Activated T-cell treated with anti-CD3 and anti-CD28 coated beads, Interleukin-2, amount 50 U/mL, for 48 hours (primary cell): ENCODE measurements at places on chromosomes 16 and 17.
A peak's percentile ranks its signal among the peaks of the same experiment; 100 is the strongest.

GRCh38 chr16:13875614-13876284, 44.2 kb upstream of the ERCC4 start:
- DNase-seq: no peak

- DNase-seq: no peak
These were observed 90.9 kb downstream of the SPAG9 start for GRCh38 chr17:51029568-51030463.

- DNase-seq: no peak
These were observed 104.3 kb upstream of the HLF start for GRCh38 chr17:55160501-55160900.

DNA sequence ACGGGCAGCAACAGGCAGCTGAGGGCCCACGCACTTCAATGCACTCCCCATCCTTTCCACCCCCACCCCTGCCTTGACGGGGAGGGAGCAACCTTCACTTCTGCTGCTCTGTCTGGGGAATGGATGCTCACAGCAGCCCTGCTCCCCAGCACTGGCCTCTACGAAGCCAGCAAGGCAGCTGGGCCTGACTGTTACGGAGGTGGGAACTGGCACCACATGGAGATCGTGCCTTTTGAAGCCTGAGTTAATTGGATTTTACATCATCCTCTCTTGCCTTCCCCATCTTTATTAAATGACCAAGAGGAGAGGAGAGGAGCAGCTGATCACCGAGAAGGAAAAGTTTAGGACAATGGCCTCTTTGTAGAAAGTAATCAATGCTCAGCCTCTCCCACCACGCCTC, 187.0 kb upstream of the RPL38 start:
- DNase-seq: no peak

GRCh38 chr17:27862004-27862403, 31.2 kb downstream of the LYRM9 start:
- DNase-seq: no peak

DNA sequence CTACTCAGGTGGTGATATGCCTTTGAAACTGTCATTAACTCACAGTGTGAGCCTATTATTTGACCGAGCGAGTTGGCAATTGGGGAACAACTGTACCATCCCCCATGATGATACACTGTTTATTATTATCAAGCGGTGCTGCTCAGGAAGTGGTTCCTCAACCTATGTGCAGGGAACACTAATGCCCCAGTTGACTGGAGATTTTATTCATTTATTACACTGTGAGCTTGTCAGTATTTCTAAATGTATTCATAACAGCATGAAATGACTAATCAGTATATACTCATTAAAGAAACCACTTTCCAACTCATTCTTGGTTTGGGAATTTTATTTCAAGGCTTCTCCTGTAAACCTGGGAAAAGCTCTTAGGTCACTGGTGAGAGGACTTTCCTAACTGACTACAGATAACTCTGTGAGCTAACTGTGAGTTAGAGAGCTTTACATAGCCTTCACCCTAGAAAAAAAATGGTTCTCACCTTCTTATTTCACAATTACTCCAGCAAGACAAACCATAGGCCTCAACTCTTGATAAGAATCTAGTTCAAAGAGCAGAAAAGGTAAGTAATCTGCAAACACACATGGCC, 42.4 kb downstream of the NXPH3 start:
- no peak for DNase-seq

DNA sequence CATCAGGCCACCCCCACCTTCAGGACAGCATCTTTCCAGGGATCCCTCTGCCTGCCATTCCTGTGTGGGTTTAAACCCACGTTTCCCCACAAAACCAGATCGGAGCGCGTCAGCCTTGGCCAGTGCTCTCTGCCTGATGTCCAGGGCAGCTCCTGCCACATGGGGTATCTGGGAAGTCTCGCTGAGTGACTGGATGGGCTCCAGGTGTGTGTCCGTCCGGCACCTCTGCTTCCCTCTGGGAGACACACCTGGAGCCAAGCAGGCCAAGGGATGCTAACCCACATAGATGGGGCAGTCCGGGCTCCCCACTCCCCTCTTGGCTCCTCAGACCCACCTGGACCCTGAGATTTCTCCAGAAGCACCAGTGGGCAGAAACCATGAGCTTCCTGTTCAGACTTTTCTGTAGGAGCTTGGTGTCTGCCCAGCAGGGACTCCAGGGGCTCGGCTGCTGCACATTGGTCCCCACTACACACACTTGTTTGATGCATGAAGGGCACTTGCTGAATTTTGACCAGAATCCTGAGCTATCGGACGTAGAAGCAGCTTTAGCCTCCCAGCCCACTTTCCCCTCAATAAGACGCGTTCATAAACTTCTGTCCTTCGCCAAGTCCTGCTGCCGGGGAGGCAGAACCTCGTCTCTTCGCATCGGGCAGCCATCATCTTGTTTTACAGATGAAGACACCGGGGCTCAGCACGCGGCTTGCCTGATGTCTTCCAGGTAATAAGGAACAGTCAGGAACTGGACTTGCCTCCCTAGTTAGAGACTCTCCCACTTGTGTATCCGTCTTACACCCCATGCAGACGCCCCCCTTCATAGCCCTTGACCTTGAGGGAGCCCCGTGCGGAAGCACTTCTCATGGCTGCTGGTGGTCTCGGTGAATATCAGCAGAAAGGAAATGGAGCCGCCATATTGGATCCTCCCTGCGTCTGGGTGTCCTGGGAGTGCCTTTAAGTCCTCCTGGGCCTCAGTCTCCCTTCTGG, 91.6 kb upstream of the ZNF469 start:
- DNase-seq: no peak

DNA sequence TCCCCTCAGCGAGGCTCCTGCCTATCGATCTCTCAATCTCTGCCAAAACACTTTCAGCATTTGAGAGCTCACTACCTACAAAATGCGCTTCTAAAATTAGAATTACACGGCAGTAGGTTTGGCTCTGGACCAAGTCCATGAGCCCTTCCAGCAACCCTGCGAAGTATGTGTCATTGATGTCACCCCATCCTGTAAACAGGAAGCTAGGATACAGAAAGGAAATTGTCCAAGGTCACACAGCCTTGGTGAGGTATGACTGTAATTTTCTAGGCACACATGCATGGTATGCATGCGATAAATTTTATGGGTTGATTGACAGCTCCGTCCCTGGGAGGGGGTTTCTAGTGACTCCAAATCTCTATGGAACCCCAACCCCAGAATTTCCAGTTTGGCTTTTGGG, 330.3 kb upstream of the CDH5 start:
- no peak for DNase-seq

DNA sequence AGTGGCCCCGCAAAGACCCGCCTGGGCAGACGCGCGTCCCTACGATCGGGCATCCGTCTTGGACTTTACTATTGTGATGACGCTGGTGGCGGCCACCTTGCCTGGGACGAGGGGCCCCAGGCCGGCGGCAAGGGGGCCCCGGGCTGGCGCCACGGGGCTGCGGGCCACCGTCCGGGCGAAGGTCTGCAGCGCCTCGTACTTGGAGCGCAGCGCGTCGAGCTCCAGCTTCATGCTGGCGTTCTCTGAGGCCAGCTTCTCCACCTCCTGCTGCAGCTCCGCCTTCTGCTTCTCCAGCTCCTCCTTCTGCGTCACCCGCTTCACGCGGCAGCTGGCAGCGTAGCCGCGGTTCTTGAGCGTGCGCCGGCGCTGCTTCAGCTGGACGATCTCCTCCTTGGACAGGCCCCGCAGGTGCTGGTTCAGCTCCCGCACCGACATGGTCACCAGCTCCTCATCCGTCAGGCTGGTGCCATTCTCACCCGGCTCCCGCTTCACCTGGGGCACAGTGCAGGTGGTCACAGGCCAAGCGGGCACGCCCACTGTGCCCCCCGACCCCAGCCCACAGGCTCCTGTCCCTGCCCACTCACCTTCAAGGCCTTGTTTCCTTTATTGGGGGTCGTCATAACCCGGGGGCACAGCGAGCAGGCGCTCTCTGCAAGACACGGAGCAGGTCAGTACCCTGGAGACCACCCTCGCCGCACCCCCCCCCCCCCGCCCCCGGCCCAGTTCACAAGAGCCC, 4.8 kb upstream of the SIRT7 start:
- DNase-seq: no peak

- DNase-seq: no peak
These were observed 78.3 kb downstream of the PLD6 start for GRCh38 chr17:17127730-17128291.

DNA sequence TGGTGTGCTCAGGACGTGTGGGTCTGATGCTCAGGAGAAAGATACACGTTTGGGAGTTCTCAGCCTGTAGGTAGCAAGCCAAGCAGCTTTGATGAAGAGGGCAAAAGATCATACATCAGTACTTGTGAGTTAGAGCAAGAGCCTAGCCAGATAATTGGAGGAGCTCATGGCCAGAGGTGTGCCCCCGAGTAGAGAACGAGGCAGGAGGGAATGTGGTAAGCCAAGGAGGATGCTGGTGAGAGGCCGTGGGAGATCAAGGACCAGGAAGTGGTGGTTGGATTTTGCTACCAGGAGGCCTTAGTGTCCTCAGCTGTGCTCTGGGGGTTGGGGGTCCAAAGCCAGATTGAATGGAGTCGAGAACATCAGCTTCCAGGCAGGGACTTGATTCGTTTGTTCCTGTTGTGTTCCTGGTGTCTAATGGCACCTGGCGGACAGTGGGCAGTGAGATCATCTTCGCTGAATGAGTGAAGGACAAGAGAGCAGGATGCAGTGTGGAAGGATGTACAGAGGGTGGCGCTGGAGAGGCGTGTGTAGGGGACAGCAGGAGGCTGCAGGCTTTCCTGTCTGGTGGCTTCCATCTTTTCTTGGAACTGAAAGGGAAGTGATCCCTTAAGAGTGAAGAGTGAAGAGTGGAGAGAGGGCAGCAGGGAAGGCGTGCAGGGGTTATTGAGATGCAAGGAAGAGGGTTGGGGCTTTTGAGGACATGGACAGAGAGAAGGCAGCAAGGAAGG, 11.6 kb downstream of the FBXL19 start:
- DNase-seq: peak; percentile 62

DNA sequence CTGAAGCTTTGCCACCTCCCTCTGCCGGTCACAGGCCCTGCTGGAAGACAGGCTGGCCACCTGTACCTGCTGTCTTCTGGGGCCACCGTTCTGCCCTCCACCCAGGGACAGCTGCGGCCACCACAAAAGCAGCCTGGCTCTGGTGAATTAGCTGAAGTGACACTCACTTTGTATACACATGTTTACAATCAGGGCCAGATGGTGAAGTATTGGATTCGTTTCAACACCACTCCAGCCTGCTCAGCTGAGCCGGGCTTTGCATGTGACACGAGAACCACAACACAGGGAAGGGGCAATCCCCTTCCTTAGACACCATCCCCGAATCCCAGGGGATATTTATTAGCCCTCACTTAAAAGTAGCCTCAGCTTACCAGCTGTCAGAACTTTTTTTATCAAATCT, 191.5 kb upstream of the RPL38 start:
- DNase-seq: no peak

DNA sequence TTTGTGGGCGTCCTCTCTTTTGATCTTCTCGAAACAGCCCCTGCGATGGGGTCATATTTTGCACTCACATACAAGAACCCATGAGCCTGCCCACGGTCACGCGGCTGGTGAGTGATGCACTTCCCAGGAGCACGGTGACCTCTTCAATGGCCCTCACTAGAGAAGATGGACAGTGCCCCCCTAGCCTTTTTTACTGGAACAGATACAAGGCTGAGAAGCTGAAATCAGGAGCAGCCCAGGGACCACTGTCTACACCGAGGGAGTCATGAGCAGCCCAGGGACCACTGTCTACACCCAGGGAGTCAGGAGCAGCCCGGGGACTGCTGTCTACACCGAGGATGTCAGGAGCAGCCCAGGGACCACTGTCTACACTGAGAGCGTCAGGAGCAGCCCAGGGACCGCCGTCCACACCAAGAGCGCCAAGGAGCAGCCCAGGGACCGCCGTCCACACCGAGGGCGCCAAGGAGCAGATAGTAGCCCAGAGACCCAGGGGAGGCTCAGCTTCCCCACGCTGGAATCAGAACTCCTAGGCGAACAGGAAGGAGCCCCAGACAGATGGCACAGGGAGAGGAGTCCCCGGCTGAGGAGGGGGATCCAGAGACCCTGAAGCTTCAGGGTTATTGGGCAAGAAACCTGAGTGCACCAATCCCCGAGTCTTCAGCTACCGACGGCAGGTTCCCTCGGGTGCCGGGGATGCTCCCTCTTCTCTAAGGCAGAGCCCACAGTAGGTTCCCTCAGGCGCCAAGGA, 23.7 kb downstream of the ACSF3 start:
- no peak for DNase-seq

GRCh38 chr17:7557147-7557764, 1.3 kb upstream of the TNFSF13 start:
- DNase-seq: no peak

DNA sequence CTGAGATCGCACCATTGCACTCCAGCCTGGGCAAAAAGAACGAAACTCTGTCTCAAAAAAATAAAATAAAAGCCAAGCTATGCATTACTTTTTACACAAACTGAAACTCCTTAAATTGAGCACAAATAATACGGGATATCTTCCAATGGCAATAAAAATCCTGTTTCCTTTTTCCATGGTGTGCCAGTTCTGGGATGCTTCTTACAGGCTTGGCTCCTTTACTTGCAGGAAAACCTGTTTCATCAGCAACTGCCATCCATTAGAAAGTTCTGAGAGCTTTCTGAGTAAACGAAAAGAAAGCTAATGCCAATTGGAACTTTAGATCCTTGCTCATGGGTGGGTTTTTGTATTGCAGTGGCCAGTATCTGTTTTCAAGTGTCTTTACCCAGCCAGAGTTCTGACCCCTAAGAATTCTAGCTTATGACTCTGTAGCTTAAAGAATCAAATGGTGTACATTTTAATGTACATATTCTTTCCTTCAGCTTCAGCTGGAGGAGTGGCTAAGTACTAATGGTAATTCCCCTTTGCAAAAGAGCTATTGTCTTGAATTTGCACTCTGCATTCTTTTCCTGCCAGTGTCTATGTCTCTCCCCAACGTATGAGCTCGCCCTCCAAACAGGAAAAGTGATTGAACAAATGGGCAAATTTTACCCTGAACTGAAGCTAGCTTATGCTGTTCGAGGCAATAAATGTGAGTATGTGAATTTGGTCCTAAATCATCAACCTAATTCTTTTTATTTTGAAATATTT, 21.5 kb upstream of the DDX19A start:
- DNase-seq: no peak

- no peak for DNase-seq
These were observed 948.1 kb downstream of the KCNJ2 start for GRCh38 chr17:71117466-71117865.

DNA sequence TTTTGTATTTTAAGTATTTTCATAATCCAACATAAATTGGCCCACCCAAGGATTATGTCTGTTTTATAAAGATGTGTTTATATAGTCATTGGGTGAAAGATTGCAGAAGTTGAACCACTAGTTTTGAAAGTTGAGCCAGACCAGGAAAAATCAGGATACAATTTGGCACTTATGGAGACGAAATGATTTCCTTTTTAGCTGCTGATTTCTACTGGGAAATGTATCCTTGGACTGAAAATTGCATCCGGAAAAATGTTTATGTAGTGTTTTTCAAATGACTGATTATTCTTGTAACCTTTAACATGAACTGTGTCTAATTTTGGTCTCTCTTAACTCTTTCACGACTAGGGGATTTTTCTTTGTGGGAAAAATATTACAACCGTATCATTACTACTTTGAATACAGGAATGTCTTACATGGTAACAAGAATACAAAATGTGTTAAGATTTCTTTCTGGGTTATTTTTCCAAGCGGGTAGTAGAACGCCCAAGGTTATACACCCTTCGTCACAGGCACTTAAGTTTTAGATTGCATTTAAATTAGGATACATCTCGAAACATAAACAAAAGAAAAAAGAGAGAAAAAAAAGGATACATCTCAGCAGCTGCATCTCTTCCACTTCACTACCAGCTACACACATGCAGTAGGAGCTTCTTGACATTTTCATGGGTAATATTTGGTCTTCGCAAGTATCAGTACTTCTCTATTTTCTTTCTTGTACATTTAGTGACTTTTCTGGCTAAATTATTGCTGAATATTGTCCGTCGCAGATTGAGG, 273.0 kb upstream of the TBX2 start:
- DNase-seq: no peak

- DNase-seq: no peak
These were observed 17.2 kb downstream of the MRC2 start for GRCh38 chr17:62644487-62645173.
